ENCODE measurements at places on chromosomes 11 and 22.

GRCh38 chr11:104256525-104256924 lies 92.6 kb upstream of the PDGFD start:
- DNase-seq = no peak

GRCh38 chr22:40415531-40416266 lies 45.3 kb downstream of the SGSM3 start:
- DNase-seq = no peak

DNA sequence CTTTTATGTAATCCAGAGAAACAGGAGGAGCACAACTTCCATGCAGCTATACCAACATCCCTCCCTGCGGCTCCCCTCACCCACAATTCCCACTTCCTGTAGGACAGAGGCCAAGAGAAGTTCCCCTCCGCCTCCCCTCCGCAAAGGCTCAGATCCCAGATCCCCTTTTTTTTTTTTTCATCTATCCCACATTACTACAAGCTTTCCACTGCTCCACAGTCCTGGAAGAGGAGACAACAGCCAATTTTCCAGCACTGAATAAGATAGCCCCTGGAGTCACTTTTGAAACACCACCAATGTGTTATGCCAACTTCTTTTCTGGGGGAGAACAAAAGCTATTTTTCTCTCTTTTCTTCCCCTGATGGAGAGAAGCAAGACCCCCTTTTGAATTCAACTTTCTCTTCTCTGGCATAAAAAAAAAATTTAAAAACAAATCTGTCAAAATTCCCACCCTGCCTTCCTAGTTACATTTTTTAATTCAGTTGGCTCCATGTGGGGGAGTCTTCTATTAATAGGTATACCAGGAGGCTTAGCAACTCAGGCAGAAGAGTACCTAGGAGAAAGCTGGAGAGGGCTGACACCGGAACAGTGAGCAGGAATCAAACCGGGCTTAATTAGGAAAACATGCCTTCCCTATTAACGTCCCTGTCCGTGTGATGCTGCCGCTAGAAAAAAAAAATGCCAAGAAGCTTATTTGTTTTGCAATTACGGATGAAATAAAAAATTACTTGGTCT lies 543.4 kb downstream of the BUD13 start:
- DNase-seq = no peak

- no peak for DNase-seq
These were observed 5.6 kb downstream of the CHST1 start for GRCh38 chr11:45659818-45660160.

- DNase-seq = no peak
These were observed 19.7 kb downstream of the SCUBE2 start for GRCh38 chr11:9071692-9072091.

GRCh38 chr11:22430141-22430541 lies 92.0 kb downstream of the SLC17A6 start:
- DNase-seq = no peak

GRCh38 chr11:20131788-20132666 lies 28.2 kb downstream of the DBX1 start:
- DNase-seq = peak; percentile 68

- no peak for DNase-seq
These were observed 19.1 kb downstream of the TNRC6B start for GRCh38 chr22:40196628-40197360.

DNA sequence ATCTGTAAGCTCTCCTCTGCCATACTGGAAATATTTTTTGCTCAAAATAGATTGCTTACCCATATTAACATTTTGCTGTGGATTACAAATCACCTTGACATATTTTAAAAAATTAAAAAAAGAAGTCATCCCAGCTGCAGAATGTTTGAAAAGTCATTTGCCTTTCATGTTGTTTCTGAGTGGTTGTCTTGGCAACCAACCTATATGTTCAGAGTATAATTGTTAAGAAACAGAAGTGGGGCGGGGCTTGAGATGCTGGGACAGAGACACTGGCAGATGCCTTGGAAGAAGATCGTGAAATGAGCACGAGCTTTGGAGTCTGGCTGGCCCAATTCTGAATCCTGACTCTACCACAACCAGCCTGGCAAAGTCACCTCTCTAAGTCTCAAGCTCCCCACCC lies 348.2 kb downstream of the LARGE1 start:
- no peak for DNase-seq

GRCh38 chr22:45551310-45552016 lies 48.8 kb downstream of the FBLN1 start:
- DNase-seq = no peak

- DNase-seq = no peak
These were observed 20.4 kb upstream of the LYVE1 start for GRCh38 chr11:10588904-10589303.

DNA sequence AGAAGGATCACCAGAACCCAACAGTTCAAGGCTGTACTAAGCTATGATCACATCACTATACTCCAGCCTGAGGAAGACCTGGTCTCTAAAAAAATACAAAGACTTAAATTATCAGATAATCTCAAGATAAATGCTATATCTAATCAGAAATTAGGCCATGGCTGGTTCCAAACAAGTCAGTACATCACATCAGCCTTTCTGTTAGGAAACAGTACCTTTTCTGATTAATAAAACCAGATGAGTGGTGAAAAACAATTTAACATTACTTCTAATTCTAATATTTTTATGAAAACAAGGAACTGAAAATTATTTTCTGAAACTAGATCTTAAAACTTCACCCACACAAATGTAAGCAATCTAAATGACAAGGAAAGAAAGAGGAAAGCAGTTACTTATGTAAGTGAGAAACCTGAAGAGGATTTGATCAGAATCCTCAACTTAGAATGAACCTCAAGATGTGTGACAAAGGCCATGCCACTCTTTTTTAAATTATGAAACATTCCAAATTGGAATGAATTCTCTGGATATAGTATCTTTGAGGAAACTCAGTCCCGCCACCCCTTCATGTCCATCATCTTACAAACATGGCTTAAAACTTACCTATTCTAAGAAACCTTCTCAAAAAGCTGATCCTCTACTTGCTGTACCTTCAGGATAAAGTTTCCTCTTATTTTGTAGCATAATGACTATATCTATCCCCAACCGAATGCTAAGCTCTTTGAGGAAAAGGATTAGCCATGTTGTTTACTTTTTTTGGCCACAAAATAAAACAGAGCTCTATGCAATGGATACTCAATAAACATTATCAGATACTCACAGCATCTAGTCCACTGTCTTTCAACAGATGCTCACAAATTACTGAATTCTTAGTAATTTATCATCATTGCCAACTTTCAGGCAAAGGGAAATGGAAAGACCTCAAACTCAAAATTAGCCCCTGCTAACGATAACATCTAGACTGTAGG lies 132.0 kb downstream of the MRTFA start:
- DNase-seq = no peak

DNA sequence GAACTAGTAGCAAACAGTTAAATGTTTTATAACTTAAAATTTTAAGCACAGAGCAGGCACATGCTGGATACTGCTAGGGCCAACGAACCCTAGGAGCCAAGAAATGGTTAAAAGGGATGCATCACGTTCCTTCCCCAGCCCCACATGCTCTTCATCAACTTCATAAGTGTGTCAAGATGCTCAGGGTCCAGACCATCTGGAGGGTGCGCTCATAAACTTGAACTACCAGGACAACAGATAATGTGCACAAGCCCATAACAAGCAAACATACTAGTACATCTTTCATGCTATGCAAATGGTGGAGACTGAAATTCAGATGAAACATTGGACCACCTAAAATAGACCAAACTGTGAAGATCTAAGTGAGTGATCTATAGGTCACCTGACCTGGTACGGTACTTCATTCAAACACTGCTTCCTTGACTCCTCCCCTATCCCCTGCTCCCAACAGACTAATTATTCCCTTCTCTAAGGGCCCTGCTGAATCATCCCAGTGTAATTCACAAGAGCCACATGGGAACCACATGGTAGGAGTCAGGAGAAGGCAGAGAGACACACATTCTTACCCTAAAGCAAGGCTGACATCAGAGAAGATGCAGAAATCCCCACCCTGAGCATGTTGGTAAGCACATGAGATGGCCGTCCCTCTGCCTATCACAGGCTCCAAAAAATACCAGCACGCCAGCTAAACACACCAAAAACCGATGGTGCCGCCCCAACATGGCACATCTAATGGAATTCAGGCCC lies 83.9 kb downstream of the ETS1 start:
- DNase-seq = no peak

DNA sequence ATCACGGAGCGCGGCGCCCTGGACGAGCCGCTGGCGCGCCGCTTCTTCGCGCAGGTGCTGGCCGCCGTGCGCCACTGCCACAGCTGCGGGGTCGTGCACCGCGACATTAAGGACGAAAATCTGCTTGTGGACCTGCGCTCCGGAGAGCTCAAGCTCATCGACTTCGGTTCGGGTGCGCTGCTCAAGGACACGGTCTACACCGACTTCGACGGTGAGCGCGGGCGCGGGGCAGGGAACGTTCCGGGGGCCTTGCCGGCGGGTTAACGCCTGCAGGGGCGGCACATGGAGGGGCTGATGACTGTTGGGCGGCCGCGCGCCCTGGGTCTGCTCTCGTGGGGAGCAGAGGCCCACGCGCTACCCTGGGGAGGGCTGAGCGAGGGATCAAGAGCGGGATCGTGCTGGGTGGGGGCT lies 1.0 kb downstream of the PIM3 start:
- DNase-seq = no peak

- no peak for DNase-seq
These were observed 539.3 kb upstream of the B3GAT1 start for GRCh38 chr11:134951305-134951700.

DNA sequence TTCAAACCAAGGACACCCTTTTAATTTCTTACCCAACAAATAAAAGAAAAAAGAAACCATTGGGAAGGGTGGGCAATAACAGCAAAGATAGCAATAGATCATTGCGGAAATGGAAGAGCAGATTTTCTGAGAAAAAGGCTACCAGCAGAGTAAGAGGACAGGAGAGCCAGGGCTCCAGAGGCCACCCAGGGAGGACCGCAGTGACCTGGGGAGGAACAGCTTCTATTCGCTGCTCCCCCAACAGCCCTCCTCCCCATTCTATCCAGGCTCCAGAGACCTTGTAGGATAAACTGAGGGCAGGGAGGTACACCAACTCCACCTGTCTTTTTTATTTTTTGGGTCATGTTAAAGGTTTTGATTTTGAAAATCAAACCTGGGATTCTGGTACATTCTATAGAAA lies 59.8 kb downstream of the SYN3 start:
- no peak for DNase-seq

DNA sequence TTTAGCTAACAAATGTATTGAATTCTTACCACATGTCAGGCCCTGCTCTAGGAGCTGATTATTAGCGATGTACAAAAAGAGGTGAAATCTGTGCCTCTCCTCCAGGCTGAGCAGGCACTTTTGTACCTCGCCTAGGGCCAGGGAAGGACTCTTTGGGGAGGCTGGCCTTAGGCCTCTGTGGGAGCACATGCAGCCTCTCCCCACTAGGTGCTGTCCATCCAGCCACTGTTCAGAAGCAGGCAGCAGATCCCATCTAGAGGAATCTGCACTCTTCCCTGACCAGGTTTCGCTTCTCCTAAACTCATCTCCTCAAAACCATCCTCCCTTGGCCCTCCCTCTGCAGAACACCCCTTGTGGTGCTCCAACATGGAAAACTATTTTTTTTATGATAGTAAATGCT lies 51.9 kb upstream of the WT1 start:
- peak; percentile 57 for DNase-seq

DNA sequence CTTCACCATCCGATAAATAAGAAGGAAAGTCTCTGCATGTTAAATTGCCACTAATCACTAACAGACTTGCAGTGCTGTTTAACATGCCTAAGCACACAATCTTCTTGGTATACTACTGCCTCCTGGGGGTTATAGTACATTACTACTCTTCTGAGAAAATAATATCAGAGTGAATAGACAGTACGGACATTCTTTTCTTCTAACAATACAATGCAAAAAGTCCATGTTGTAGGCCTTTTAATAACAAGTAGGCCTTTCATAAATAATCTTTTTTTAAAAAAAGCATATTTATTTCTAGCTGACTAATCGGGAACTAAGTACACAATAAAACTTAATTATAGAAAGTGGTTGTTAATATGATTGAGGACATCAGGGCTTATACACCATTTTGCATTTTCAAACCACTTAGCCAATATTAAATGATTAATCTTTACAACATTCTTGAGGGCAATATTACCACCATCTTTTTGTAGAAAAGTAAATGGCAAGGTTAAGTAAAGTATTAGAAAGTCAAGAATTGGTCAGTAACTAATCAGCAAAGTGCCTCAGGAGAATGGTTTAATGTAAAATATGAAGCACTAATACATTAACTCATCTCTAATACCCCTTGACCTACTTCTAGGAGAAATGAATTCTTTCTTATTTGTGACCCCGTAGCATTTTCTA lies 84.7 kb downstream of the TTC28 start:
- DNase-seq = peak; percentile 62

GRCh38 chr11:11691296-11692151 lies 69.7 kb upstream of the GALNT18 start:
- DNase-seq = no peak
